Fibroblast of the aortic adventitia (primary cell): ENCODE measurements at places on chromosomes 3 and 15. TPM values are rescaled to one million over a fixed set of nuclear protein-coding genes. Genes with fewer than 3 reads are reported as not detected.
A peak's percentile ranks its signal among the peaks of the same experiment; 100 is the strongest.

- DNase-seq: peak; percentile 78
These were observed 40.0 kb downstream of the TRH start for GRCh38 chr3:130014526-130014925.

GRCh38 chr3:99249627-99250026, 348.1 kb upstream of the DCBLD2 start:
- no peak for DNase-seq

DNA sequence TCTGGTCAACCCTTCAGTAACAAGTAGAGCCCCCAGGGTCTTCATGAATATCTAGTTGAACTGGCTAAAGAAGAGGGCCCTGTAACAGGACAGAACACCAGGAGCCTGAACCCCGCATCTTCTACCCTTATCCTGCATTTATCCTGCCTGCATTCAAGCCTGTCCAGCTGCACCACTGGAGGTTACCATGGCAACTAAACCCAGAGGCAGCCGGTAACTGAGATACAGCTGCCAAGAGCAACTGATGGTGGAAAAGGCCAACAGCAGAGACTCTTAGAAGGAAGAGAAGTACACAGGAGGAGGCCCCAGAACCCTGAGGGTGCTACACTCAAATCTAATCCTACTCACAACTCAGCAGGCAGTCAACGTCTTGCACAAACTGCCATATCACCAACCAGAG, 3.7 kb upstream of the PRKAR2A start:
- peak; percentile 40 for DNase-seq

DNA sequence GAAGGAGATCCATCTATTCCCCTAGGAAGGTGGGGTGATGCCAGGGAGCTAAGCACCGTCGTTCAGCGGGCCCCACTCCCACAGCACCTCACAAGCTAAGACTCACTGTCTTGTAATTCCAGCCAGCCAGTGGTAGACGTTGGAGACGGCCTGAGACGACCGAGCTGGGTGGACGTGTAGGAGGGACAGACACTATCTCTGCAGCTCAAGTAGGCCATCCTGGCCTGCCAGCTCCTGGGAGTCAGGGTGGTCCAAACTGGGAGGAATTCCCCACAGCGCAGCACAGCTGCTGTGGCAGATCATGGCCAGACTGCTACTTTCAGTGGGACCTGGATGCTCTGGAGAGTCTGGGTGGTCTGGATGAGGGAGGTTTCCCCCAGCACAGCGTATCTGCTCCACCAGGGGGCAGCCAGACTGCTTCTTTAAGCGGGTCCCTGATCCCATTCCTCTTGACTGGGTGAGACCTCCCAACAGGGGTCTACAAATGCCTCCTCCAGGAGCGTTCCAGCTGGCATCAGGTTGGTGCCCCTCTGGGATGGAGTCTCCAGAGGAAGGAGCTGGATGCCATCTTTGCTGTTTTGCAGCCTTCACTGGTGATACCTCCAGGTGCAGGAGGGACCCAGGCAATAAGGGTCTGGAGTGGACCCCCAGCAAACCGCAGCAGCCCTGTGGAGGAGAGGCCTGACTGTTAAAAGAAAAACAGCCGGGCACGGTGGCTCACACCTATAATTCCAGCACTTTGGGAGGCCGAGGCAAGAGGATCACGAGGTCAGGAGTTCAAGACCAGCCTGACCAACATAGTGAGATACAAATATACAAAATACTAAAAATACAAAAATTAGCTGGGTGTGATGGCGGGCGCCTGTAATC, 27.6 kb downstream of the GNB5 start:
- DNase-seq: no peak

LDHAL6B gene
- total RNA-seq: not detected in 2 replicates

TMA7 gene
- 234 and 390 TPM in 2 replicates for total RNA-seq

GRCh38 chr3:35602395-35602936, 36.9 kb upstream of the ARPP21 start:
- DNase-seq: no peak
